ENCODE measurements at places on chromosomes 6 and 20.

- peak; percentile 11 for DNase-seq
These were observed 723 bp downstream of the MANEA start for GRCh38 chr6:95578106-95578410.

- no peak for DNase-seq
These were observed 552.4 kb downstream of the RFPL4B start for GRCh38 chr6:112899541-112899940.

DNA sequence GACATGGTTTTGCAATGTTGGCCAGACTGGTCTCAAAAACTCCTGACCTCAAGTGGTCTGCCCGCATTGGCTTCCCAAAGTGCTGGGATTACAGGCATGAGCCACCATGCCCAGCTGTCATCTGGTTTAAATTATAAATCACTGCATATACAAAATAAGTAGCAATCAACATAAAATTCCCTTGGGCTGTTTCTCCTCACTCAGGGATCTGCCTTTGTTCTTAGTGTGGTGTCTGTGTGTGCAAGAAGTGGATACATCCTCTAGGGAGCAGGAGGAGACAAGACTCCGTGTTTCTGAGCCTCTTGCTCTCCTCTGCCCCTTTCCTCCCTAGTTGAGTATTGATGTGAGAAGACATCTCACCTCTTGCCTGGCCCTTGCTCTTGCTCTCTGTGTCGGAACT, 65.2 kb upstream of the ADGRF4 start:
- DNase-seq = no peak

GRCh38 chr20:61090541-61090940, 161.5 kb upstream of the CDH4 start:
- no peak for DNase-seq

GRCh38 chr6:41464481-41464880, 81.7 kb upstream of the FOXP4 start:
- no peak for DNase-seq

DNA sequence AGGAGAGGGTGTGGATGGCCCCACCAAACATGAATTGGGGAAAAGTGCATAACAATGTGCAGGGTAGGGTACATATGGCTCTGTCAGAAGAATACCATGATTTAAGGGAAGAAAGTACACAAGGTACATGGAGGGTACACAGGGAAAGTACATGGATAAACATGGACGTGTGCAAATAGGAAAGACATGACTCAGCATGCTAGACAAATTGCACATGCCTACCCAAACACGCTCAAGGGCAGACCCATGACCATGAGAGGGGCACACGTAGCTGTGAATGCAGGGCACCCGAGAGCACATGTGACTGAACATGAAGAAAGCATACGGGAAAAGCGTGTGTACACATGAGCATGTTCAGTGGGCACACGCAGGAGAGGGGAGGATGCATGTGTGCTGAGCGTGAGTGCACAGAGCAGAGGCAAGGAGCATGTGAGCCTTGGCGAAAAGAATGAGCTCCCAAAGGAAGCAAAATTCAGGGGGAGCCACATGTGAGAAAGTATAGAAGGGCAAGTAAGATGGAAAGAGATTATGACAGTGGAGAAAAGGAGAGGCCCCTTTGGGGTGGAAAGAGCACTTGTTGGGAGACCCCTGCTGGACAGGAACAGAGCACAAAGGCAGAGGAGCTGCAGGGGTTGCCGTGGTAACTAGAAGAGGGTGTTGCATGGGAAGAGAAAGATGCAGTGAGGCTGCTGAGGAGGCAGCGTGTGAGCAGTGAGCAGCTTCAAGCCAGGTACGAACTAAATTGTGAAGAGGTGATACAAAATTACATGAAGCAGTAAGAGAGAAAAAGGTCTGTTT, 17.8 kb downstream of the OR2H2 start:
- peak; percentile 12 for DNase-seq

DNA sequence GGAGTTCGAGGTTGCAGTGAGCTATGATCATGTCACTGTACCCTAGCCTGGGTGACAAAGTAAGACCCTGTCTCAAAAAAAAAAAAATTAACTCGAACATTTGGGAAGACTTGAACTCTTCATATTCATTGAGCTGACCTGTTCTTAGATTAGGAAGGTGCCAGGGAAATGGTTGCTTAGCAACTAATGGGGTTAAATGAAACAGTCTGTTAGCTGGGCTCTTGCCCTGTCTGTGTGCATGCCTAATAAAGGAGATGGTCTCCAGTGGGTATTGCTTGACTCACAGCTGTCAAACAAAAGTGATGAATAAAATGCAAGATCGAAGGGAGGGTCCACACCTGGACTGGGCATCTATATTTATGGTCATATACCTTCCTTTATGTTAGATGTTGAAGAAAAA, 101.8 kb downstream of the KLHL32 start:
- no peak for DNase-seq

GRCh38 chr20:47719625-47720024, 65.7 kb downstream of the SULF2 start:
- no peak for DNase-seq

- no peak for DNase-seq
These were observed 77.0 kb downstream of the DTNBP1 start for GRCh38 chr6:15585760-15586214.

DNA sequence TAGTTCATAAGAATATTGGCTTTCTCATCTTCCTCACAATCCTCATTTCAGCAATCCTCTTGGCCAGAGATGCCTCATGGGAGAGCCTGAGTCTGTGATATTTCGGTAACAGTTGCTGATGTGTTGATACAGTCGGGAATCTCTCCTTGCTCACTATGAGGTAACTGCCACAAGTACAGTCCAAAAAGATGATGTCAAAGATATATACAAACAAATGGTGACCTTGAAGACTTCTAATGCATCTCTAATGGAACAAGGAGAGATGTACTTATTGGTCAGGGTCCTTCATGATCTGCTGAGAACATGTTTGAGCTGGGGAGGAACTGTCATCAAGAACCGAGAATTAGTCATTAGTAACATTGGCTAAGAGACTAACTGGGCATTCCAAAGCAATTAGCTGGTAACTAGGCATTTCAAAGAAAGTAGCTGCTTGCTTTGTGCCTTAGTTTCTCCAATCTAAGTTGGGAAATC, 56.1 kb downstream of the FILIP1 start:
- DNase-seq = no peak

- no peak for DNase-seq
These were observed 293.1 kb upstream of the SOX4 start for GRCh38 chr6:21300439-21300838.

- DNase-seq = no peak
These were observed 486.2 kb downstream of the HDGFL1 start for GRCh38 chr6:23055523-23055922.

DNA sequence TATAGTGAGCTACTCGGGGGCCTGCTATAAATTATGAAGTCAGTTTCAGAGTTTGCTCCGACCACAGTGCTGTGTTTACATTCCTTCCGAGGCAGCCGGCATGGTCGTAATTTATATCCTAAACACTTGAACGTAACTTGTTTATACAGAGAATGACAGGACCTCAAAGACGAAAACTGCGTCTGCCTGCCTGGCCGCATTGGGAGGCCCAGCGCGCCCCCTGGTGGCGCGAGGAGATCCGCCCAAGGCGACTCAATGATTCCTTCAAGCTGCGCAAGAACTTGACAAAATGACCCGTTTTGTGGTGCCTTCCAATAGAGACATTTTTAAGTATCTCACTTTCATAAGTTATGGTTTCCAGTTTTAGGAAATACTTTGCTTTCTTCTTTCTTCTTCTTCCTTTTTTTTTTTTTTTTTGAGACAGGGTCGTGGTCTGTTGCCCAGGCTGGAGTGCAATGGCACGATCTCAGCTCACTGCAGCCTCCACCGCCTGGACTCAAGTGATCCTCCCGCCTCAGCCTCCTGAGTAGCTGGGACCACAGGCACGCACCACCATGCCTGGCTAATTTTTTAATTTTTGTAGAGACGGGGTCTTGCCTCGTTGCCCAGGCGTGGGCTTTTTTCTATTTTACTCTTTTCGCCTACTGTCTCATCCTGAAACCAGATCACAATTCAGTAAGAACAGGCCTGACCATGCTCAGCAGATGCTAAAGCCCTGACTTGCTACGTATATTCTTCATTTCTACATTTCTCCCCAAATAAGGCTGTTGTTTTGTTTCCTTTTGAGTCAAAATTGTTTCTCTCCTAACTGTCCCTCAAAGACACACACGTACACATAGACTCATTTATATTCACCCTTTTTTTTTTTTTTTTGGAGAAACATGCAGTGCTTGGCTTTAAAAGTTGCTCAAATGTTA, 7.8 kb downstream of the FOXF2 start:
- DNase-seq = peak; percentile 78

DNA sequence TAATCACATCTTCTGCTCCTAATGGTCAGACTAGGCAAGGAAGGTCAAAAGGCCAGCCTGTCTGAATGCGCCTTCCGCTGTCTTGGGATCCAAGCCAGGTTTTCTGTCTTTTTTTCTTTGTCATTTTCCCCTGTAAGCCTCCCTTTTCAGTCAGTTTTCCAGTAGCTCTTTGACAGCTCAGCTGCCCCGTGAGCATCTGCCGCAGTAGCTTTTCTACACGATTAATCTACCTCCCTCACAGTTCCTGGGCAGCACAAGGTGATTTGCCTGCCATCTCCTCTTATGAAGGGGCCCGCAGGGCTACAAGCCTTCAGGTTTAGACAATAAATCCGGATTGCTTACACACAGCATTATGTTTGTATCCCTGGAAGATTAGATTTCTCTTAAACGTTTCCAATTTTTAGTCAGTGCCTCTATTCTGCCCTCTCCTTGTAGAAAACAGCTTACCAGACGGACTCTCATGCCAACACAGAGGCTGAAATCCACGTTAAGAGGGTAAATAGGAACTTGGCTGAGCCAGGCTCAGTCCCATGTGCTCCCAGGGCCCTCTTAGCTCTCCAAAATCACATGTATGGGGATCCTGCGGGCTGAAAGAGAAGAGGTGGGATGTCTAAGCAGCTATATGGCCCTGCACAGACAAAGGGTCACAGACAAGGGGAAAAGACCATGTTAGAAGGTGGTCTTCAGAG, 77.2 kb downstream of the LY86 start:
- DNase-seq = no peak

DNA sequence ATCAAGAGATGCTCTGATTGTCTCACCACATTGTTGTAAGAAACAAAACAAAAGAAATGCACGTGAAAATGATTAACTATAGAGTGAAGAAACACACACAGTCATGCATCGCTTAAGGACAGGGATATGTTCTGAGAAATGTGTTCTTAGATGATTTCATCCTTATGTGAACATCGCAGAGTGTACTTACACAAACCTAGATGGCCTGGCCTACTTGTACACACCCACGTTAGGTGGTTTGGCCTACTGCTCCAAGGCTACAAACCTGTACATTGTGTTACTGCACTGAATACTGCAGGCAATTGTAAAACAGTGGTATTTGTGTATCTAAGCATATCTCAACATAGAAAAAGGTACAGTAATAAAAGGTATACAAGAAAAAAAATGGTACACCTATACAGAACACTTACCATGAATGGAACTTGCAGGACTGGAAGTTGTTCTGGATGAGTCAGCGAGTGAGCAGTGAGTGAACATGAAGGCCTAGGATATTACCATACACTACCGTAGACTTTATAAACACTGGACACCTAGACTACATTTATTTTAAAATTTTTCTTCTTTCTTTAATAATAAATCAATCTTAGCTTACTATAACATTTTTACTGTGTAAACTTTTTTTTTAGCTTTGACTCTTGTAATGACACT, 48.6 kb downstream of the FKBP5 start:
- DNase-seq = no peak

DNA sequence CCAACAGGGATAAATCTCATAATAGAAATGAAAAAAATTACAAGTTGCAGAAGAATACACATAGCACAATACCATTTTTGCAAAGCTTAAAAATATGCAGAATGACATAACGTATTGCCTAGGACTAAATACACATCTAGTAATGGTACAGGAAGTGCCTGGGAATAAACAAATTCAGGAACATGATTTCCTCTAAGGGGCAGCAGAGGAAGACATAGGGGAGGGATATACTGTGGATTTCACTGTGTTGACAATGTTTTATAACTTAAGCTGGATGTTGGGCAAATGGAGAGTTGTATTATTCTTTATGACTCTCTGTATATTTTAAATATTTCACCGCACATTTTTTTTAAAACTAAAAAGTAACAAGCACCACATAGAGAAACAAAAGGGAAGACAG, 5.6 kb upstream of the GLO1 start:
- no peak for DNase-seq
